Stimulated activated CD8-positive, alpha-beta memory T cell treated with anti-CD3 and anti-CD28 coated beads, Interleukin-15, amount 100 ng/mL, for 1 hour (primary cell): ENCODE measurements at places on chromosomes 7 and 10.

GRCh38 chr10:69639291-69640195, 9.5 kb downstream of the FAM241B start:
- DNase-seq, result peak; percentile 49

DNA sequence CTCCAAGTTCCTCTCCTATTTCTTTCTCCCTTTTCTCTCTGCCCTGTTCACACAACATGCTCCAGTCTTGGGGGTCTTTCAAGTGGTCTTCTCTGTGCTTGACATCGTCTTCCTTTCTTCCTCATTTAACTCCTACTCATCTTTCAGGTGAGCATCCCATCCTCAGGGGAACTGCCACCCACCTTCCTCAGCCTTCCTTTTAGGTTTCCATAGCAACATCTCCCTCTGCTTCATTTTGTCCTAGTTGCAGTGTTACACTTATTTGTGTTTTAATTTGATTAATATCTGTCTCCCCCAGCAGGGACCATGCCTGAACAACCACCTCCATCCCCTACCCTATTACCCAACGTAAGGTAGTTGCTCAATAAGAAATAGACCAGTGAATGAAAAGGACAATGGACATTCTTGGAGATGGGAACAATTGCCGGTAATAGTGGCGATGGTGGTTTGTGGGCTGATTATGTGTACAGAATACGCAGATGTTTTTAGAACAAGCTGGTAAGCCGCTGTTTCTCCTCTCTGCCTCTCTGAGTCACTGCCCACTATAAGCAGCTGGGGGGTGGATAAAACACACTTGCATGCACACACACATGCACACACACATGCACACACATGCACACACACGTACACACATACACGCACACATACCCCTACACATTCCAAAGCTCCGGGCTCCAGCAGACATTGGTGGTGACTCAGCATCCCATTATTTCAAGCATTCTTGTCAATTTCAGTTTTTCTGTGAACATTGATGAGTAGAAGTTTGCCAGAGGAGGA, 251.6 kb downstream of the GATA3 start:
- no peak for DNase-seq

DNA sequence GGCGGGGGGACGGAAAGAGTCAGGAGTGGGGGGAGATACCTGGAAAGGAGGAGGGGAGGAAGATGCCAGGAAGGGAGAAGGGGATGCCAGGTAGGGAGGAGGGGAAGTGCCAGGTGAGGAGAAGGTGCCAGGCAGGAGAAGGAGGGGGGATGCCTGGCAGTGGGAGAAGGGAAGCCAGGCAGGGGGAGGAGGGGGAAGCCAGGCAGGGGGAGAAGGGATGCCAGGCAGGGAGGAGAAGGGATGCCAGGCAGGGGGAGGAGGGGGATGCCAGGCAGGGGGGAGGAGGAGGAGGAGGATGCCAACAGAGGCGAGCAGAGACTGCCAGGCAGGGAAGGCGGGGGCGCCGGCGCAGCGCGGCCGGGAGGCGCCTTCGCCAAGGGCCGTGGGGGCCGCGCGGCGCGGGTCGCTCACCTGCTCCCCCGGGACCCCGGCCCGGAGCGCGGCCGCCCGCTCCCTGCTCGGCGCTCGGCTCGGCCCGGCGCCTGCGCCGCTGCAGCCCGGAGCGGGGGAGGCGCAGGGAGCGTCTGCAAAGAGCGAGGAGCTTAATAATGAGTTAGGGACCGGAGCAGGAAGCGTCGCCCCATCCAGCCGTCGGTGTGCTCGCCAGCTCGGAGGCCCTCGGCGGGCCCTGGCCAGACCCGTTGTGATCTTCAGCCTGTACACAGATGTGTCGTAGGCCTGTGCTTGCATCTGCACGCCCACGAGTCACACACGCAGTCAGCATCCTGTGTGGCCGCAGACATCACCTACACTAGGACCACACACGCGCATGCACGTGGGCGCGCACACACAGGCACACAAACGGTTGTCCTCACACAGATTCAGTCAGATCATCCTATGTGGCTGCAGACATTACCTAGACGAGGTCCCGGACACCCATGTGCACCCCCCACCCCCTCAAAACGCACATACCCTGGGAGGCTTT, 28.4 kb upstream of the SMARCD3 start:
- DNase-seq, result peak; percentile 20

GRCh38 chr10:30415593-30415992, 18.4 kb upstream of the MAP3K8 start:
- no peak for DNase-seq

DNA sequence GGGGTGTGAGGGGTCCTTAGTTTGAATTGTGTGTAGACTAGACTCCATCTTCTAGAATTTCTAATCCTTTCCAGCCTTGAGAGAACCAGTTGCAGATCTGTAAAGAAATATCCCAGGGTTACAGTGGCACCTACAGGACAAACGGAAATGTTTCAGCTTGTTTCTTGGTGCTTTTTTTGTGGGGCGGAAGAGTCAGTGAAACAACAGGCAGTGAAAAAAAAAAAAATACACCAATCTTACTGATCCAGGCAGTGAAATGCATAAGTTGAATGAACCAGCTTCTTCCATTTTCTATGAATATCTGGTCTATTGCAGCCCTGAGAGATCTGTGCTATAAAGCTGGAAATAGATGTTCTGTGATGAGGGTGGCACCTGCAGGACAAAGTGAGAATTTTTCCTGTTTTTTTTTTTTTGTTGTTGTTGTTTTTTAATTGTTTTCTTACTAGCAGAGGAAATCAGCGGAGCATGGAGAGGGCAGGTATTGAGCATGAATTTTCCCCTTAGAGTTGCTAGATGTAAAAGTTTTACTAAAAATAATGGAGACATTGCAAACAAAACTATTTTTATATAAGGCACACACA, 81.9 kb upstream of the DYNC1I1 start:
- no peak for DNase-seq

DNA sequence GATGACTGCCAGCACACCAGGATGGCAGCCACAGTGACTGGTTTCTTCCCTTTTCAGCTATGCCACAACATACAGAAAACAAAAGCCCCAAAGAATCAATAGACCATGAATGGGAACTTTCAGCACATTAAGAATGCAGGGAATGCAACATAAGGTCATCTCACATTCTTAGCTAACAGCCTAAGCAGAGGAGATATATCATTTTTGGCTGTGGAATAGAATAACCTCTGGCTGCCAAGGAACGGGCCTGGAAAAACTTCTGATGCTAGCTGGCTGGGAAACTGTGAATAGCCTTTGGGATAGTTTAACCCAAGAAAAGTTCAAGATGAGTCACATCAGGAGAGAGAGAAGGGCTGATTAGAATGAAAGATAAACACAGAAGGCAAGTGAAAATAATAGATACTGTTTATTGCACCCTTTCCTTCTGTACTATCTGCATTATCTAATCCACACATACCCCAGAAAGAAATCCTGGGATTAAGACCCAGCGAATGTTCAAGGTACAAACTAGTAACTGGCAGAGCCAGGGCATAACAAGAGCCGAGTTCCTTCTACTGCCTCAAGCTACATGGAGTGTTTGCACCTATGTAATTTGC, 169.2 kb downstream of the SEMA3A start:
- DNase-seq, result no peak

- no peak for DNase-seq
These were observed 227.3 kb downstream of the PTEN start for GRCh38 chr10:88090568-88091214.
